ENCODE measurements at places on chromosomes 16 and 17.

- no peak overlapping the region for H3K27ac ChIP-seq
- H3K4me1 ChIP-seq, result no peaks in the 10 kb centered on the region
- no peaks in the 10 kb centered on the region for H3K36me3 ChIP-seq
- no peak overlapping the region for H3K4me3 ChIP-seq
Observed at GRCh38 chr16:86396901-86397311, 113.4 kb upstream of the FOXF1 start.

DNA sequence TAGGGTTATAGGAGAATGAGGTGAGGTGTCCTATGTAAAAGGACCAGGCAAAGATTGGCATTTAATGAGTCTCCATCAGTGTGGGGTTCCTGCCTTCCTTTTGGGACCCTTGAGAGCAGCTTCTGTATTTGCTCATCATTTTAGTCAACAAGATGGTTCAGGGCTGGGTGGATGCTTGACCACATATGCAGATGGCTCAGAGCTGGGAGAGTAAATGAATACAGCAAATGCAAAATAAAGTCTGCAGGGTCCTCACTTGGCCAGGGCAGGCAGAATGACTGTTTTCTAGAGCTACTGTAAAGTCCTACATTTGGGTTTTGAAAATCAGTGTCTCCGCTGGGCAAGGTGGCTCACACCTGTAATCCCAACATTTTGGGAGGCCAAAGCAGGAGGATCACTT lies 57.2 kb upstream of the ETV4 start:
- H3K36me3 ChIP-seq, result no peaks in the 10 kb centered on the region
- no peak for DNase-seq
- no peak overlapping the region for H3K27ac ChIP-seq

DNA sequence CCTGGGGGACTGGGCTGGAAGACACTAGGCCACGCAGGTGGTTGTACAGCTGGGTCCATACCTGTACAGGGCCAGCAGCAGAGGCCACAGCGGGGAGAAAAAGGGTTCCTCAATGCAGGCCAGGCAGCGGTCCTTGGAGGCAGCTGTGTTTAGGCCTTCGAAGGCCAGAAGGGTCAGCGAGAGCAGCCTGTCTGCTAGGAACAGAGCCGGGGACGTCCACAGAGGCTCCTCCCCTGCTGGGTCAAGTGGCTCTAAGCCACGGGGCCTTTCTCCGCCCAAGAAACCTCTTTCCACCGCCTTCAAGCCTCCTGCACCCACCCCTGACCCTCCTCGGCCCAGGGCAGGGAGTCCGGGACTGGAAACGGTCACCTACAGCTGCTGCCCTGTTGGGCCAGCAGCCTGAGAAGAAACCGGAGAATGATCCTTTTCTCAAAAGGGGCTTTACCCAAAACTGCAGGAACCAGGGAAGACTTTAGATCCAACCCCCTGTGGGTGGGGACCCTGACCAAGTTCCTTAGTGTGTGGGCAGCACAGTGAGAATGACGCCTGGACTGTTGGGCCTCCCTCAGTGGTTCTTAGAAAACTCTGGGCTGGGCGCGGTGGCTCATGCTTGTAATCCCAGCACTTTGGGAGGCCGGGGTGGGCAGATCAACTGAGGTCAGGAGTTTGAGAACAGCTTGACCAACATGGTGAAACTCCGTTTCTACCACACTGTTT lies 8.4 kb upstream of the SPATA2L start:
- no peaks in the 10 kb centered on the region for H3K36me3 ChIP-seq
- no peak overlapping the region for H3K4me3 ChIP-seq
- H3K27me3 ChIP-seq, result no peaks in the 10 kb centered on the region
- no peak overlapping the region for H3K27ac ChIP-seq

- peak; percentile 41 for DNase-seq
- peaks cover 15% of the 10 kb centered on the region for H3K27me3 ChIP-seq
- H3K4me3 ChIP-seq, result no peak overlapping the region
- no peaks in the 10 kb centered on the region for H3K36me3 ChIP-seq
- no peak overlapping the region for H3K27ac ChIP-seq
Observed at GRCh38 chr17:8997994-8998628, 23.2 kb upstream of the NTN1 start.

DNA sequence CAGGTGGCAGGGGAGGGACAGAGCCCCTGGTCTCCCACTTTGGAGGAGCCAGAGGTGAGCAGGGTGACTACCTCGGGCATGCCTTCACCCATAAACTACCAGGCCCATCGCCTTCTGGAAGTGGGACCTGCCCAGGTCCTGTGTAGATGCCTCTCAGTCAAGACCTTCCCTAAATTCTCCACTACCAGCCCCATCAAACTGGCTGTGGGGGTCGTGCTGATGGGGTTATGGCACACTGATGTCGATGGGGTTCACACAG lies 5.8 kb upstream of the RAB37 start:
- no peak overlapping the region for H3K27ac ChIP-seq
- peaks cover 12% of the 10 kb centered on the region for H3K4me1 ChIP-seq
- DNase-seq, result no peak
- no peak overlapping the region for H3K4me3 ChIP-seq
